Suprapubic skin (tissue), 4 donors: ENCODE measurements at places on chromosomes 3 and 15. TPM values are rescaled to one million over a fixed set of nuclear protein-coding genes. Genes with fewer than 3 reads are reported as not detected.

TM4SF18 gene
- total RNA-seq: 7.9 TPM

LRRC3B gene
- not detected for total RNA-seq

CLEC3B gene
- total RNA-seq: 30.3 TPM

GABRR3 gene
- total RNA-seq: not detected

- no peak for DNase-seq
Observed at GRCh38 chr3:190384309-190384756, 3.6 kb upstream of the CLDN16 start.

DNA sequence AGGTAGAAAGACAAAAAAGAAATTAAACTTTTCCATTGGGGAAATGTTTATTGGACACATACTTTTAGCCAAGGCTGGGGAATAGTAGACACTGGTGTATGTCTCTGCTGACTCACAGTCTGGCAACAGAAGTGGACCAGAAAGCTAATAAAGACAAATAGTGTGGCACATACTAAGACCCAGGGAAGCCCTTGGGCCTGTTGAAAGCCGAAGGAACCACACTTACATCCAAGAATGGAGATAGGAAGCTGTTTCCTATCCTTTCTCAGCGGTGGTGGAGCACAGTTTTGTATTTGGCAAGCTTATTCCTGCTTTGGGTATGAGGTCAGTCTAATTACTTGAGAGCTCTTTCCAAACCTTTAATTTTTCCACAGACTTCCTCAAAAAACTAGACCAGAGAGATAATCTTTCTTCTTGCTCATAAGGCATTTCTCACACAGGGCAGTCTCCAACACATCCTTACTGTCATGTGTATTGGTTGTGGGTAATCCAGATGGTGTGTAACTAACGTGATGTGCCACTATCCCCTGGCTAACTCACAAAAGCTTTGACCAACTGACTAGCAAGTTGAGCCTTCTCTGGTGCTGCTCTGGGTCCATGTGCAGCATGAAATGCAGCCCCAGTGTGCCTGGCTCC is 279.1 kb upstream of the IGF1R start:
- no peak for DNase-seq

DNA sequence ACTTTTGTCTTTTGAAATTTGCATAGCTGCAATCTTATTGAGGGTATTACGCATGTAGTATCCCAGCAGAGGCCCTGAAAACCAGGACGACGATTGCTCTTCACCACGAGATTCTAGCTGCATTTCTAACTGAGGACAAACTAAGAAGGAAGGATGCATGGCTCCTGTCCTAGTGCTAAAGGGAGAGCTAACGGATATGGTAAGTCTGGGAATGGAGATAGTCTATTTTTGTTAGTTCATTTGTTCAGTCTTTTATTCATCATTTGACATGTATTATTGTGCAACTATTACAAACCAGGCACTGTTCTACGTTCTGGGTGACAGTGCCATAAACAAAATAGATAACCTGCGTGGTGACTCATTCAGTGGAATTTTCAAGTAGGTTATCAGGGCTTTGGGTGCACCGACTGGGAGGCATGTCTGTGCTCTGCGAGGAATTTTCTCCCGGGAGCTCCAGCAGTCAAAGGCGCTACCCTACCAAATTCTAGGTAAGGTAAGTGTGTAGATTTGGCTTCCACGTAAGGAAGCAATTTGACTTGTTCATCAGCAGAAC is 51.9 kb upstream of the ETV5 start:
- DNase-seq: no peak

GRCh38 chr15:74549816-74550215 is 8.8 kb downstream of the ARID3B start:
- no peak for DNase-seq

GRCh38 chr3:143605233-143605950 is 242.9 kb downstream of the SLC9A9 start:
- DNase-seq: no peak

GRCh38 chr15:81497238-81497637 is 123.2 kb upstream of the TMC3 start:
- no peak for DNase-seq

DNA sequence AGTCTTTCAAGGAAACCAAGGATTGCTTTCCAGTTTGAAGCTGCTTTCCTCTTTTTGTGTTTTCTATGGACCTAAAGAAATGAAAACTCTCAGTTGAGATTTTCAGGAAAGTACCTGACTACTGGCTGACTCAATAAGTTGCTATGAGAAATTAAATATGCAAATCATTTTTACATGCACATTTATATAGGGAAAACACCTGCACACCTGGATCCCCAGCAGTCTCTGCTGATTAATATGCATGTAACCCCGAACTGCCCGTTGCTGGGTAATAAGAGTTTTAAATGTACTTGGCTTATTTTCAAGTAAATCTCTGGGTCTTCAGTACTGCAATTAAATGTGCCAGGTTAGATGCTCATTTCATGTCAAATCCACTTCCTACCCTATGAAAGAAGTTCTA is 77.2 kb downstream of the KBTBD8 start:
- DNase-seq: no peak

DNA sequence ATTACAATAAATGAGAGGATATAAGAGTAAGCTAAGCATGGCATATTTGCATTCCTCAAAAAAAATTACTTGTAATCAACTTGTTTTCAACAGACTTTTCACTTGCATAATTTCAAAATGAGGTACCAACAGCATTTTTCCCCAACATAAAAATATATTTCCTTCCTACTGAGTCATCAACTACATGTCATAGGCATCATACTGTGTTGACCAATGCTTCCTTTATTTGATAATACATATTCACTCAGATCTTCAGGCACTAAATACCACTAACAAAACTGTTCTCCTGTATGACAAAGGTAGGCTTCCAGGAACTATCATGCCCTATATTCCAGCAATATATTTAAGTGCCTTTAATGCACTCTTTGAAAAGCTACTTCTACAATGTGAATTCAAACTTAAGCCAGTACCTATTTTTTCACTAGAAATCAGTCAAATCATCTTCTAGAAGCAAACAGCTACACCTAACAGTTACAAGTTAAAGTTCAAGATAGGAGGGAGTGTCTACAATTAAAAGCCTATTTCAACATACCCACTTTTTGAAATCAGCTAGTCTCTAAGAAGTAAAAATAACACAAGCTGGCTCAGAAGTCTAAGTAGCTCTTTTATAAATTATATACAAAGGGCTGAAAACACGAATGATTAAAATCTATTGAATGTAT is 11.3 kb downstream of the ADAM10 start:
- DNase-seq: no peak
